ENCODE measurements at places on chromosomes 3 and 15.

- no peak for DNase-seq
Observed at GRCh38 chr3:135558150-135558783, 407.3 kb upstream of the PPP2R3A start.

- no peak for DNase-seq
Observed at GRCh38 chr15:29141308-29142128, 128.1 kb downstream of the NSMCE3 start.

GRCh38 chr3:45026038-45026437 is at the start of gene CLEC3B:
TSS of gene CLEC3B (plus strand) at chr3:45026303. CDS start at chr3:45026363, 60 bp downstream.
- DNase-seq, result no peak

DNA sequence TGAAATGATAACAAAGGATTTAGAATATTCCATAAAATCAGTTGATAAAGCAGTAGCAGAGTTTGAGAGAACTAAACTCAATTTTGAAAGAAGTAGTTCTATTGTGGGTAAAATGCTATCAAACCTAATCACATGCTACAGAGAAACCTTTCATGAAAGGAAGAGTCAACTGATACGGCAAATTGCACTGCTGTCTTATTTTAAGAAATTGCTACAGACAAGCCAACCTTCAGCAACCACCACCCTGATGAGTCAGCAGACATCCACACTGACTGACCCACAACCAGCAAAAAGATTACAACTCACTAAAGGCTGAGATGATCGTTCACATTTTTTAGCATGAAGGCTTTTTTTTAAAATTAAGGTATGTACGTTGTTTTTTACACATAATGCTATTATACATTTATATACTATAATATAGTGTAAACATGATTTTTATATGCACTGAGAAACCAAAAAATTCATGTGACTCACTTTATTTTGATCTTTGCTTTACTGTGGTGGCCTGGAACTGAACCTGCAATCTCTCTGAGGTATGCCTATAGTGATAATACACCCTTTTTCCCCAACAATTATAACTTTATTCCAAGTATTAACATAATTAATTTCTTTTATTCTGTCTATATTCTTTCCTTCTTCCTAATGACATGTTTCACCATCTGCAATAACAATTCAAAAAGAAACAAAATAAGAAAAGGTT is 109.9 kb downstream of the TBC1D5 start:
- DNase-seq, result no peak

DNA sequence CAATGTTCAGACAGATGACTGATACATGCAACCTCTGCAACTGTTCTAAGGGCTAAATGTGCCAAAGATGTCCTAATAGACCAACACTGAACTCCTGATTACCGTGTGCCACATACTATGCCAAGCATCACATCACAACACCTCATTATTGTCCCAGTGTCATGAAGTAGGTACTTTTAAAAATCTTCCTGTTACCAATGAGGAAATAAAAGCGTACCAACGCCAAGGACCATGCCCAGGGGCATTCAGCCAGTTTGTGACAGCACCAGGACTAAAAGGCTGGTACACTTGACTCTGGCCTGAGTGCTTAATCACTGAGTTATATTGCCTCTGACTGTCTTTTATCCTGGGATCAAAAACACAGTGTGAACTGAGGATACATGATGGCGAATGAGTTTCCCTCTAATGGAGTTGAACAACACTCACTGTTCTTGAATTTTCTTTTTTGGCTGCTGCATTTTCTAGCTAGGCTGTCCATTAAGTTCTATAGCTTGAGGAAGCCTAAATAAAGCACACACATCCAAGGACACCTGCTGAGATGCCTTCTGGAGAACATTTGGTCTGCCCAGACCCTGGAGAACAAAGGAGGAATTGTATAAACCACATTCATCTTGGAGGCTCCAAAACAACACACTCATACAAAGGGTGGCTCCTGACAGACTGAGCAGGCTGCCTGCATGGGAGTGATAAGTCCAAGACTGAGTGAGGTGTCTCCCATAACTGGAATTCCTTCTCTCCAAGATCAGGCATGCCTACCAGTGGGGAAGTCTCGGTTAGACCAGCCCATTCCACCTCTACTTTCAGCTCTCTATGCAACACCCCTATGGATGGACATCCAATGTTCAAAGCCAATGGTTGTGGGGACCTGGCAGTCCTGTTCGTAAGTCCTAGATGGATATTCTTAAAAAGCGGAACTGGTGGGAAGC is 126.7 kb upstream of the PRICKLE2 start:
- no peak for DNase-seq

GRCh38 chr15:71153823-71154524 is 38.7 kb downstream of the THSD4 start:
- no peak for DNase-seq

GRCh38 chr3:23762759-23763477 is 42.8 kb upstream of the UBE2E1 start:
- DNase-seq, result no peak

- no peak for DNase-seq
Observed at GRCh38 chr15:89108835-89109234, 20.6 kb downstream of the ABHD2 start.

DNA sequence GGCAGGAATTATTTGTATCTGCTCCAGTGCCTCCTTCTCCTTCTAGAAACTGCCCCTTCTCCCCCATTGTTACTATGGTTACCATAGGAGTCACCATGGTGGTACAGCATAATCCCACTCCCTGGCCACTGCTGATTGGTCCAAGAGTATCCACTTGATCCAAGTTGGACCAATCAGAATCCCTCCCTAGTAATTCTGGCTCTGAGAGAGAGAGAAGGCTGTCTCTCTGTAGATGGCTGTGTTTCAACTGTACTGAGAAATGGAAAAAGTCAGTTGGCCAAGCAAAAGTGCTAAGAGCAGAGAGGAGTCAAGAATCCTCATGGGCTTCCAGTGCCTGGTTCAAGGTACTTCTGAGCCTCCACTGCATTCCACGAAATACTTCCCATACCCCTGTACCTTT is 120.6 kb upstream of the SPATA12 start:
- DNase-seq, result no peak

DNA sequence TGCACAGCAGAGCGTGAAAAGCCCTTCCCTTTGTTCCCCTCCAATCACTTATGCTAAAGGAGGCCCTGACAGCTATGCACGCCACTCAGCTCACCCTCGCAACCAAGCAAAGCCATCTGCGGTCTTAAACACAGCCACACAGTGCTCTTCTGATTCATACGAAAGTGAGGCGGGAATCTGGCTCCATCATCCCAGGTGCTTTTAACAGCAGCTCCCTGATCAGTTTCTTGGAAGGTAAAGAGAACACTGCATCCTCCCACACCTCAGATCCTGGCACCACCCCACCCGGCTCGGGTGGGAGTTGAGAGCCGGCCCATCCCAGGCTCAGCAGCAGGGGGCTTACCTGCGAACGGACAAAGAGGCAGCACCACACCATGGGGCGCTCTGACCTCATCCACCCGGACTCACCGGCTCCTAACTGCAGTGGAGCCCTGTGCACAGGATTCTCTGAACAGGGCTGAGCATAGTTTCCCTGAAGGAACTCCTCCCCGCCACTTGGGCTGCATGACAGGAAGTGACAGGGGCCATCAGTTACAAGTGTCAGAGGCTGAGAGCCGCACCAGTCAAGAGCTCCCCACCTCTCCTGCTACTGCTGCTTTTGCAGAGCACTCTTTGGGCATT is 114.3 kb upstream of the ARHGEF3 start:
- DNase-seq, result peak; percentile 63

- DNase-seq, result no peak
Observed at GRCh38 chr15:82999905-83000671, 11.4 kb downstream of the C15orf40 start.

- DNase-seq, result no peak
Observed at GRCh38 chr15:79989183-79989582, 18.2 kb upstream of the BCL2A1 start.

- no peak for DNase-seq
Observed at GRCh38 chr3:59451800-59452746, 402.2 kb upstream of the CFAP20DC start.

DNA sequence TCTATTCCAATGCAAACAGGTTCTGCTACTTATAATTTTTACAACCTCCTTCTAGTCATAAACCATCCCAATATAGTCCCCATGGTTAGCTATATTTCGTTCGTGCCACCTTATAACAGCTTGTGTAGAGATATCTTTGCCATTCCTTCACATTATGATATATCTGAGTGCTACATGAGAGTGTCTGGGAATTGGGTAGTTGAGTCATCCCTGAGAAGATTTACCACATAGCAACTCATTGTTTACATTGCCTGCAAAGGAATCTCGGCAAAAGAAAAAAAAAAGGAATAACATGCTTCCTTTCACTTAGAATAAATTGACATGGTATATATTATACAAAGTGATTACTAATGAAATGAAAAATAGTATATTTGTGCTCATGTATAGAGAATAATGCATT is 86.0 kb upstream of the VGLL3 start:
- no peak for DNase-seq

- DNase-seq, result no peak
Observed at GRCh38 chr3:53043738-53044137, 2.1 kb downstream of the SFMBT1 start.

- no peak for DNase-seq
Observed at GRCh38 chr3:111621535-111621934, 26.4 kb upstream of the ZBED2 start.

GRCh38 chr15:37289109-37289765 is 188.9 kb upstream of the MEIS2 start:
- no peak for DNase-seq

DNA sequence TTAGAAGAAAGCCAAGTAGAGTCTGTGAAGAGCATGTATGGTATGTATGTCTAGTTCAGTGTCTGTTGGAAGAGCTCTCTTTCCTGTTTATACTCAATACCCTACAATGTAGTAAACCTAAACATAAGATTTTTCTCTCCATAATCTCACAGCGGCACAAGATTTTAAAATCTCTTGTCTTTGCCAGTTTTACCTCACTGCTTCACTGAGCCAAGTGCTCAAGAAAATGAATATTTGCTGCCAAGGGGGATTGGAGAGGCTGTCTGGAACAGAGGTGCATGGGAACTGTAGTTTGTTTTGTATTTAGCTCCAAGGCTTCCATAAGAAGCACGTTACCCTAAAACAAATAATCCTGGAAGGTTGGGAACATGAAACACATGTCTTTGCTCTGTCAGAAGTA is 49.5 kb upstream of the FHIT start:
- no peak for DNase-seq

- DNase-seq, result no peak
Observed at GRCh38 chr15:45855210-45855906, 220.5 kb downstream of the SQOR start.

- DNase-seq, result peak; percentile 14
Observed at GRCh38 chr15:68256675-68257450, 20.7 kb upstream of the FEM1B start.

DNA sequence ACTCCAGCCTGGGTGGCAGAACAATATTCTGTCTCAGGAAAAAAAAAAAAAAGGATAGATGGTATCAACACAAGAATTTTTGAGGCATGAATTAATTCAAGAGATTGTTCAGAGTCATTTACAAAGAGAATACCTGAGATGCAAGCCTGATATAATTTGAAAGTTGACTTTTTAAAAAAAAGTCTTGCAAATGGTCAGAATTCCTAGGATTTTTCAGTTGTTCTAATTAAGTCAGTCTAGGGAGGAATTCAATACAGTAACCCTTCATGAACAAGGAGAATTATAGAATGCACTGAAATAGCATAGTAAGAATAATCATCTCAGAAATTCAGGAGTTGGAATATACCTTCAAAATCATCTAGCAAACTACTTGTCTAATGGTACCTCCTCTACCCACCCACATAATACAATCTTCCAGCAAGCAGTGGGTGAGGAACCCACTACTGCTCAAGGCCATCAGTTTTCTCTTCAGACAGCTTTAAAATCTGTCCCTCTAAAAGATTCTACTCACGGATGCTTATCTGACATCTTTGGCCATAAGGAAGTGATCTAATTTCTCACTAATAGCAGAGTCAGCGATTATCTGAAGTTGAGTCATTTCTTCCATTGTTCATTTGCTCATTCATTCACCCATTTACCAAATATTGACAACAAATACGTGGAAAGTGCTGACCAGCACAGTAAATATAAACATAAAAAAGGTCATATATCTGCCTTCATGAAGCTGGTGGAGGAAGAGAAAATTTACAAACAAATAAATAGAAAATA is 159.6 kb downstream of the GREM1 start:
- no peak for DNase-seq

- DNase-seq, result no peak
Observed at GRCh38 chr3:151230646-151231045, 27.6 kb upstream of the GPR171 start.

- DNase-seq, result no peak
Observed at GRCh38 chr3:148816981-148817525, 10.6 kb upstream of the CPB1 start.

DNA sequence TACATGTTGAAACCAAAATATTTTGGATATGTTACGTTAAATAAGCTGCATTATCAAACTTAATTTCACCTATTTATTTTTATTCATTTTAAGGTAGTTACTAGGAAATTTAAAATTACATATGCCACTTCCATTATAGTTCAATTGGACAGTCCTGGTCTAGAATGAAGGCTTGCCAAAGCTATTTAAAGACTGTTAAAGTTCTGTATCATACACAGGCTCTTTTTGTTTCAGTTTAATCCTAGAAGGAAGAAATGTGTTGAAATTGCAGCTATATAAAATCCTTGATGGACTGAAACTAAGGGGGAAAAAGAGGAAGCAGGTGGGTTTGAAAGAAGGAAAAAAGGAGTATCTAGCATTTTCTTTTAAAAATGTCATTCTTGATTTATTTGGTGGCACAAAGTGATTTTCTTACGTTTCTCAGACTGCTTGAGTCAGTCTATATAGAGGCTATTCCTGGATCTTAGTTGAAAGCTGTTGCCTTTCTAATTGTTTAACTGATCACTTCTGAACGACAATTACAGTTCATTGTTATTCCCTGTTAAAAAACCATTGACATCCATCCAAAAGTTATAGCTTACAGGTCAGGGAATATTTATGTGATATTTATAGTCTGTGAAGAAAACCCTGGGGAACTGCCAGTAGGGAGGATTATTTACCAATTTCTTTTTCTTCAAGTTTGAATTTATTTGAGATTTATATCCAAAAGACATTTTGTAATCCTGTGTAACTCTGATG is 195.0 kb downstream of the RORA start:
- no peak for DNase-seq

GRCh38 chr3:98817547-98818041 is 54.5 kb downstream of the ST3GAL6 start:
- DNase-seq, result peak; percentile 24

DNA sequence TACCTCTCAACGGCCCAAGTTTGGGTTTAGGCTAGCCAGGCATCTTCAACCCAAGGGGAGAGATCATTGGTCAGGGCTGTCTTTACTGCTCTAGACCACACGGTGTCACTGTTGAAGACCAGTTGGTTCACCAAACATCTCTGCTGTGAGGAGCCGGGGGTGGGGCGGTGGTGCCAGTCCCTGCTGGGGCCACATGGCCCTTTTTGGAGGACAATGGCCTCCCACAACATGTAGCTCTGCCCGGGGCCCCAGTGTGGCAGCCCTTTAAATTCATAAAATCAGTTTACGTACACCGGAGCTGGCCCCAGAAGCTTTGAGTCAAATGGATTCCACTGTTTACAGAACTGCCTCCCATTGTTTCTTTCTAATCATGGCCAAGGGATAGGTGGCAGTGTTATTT is 19.1 kb upstream of the TM4SF18 start:
- DNase-seq, result no peak

GRCh38 chr3:151384741-151385174 is at the start of gene P2RY12:
TSS of gene P2RY12 (minus strand) at chr3:151384753. CDS start at chr3:151338845, 45,908 bp downstream.
- no peak for DNase-seq

- DNase-seq, result no peak
Observed at GRCh38 chr3:77652624-77653023, 612.7 kb downstream of the ROBO2 start.

- DNase-seq, result no peak
Observed at GRCh38 chr3:142588703-142589102, 7.5 kb upstream of the PLS1 start.

GRCh38 chr3:141294301-141294700 is 62.7 kb downstream of the PXYLP1 start:
- no peak for DNase-seq
